ENCODE measurements at places on chromosomes 11 and 22. TPM values are rescaled to one million over a fixed set of nuclear protein-coding genes. Genes with fewer than 3 reads are reported as not detected.

The LDHAL6A gene
- 0.06 TPM for total RNA-seq

The CEP57 gene
- 69.5 TPM for total RNA-seq

The PRR33 gene
- not detected for total RNA-seq

The BATF2 gene
- 0.99 TPM for total RNA-seq

The ZBTB16 gene
- total RNA-seq: 17.9 TPM

The RRM1 gene
- 65.8 TPM for total RNA-seq

The GP1BB gene
- total RNA-seq: 5.3 TPM

- no peak for DNase-seq
These were observed 29.6 kb downstream of the DHCR7 start for GRCh38 chr11:71418643-71419042.

- no peak for DNase-seq
These were observed 73.5 kb downstream of the KCNQ1 start for GRCh38 chr11:2518111-2518982.

DNA sequence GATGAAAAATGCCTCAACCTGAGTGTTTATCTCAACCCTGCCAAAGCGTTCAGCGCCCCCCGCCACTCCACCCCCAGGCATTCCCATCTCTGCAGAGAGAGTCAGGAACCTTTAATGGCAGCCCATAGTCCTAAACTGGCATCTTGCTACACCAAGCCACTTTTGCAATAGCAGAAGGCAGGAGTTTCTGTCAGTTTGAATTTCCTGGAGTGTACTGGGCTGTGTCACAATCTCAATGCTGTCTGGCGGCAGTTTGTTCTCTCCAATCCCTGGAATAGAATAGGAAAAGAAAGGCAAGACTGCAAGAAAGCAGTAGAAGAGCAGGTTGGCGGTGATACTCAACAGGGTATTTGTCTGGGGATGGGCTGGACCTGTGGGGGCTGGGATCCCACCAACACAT lies 32.9 kb upstream of the FLI1 start:
- DNase-seq: no peak

GRCh38 chr22:29623553-29624169 lies 20.2 kb downstream of the NF2 start:
- no peak for DNase-seq

GRCh38 chr11:101743828-101744227 lies 160.0 kb upstream of the TRPC6 start:
- DNase-seq: no peak

GRCh38 chr11:47162426-47162825 lies 14.3 kb downstream of the ARFGAP2 start:
- DNase-seq: no peak

- DNase-seq: no peak
These were observed 648 bp downstream of the DLG2 start for GRCh38 chr11:85626496-85626895.

DNA sequence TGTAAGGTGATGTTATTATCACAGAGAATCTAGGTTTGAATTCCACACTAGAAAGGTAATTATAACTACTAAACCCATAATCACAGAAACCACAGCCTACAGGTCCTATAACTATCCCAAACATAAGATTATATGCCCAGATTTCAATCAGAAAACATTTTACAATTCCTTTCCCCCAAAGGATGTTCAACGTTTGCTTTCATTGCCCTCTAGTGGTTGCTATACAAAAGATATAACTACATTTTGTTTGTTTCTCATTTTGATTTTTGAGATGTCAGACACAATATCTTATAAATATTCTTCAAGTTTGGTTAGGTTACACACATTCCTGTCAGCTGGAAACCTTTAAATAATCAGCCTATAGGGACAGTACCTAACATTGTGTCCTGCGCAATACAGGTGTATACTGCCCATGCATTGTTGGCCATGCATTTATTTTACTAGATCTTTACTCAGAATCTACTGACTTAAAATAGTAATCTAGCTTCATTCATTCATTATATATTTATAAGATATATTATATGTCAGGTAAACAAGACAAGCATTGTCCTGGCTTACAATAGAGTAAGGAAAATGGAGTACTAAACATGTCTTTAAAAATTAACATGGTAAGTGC lies 530.5 kb upstream of the CCDC90B start:
- no peak for DNase-seq

DNA sequence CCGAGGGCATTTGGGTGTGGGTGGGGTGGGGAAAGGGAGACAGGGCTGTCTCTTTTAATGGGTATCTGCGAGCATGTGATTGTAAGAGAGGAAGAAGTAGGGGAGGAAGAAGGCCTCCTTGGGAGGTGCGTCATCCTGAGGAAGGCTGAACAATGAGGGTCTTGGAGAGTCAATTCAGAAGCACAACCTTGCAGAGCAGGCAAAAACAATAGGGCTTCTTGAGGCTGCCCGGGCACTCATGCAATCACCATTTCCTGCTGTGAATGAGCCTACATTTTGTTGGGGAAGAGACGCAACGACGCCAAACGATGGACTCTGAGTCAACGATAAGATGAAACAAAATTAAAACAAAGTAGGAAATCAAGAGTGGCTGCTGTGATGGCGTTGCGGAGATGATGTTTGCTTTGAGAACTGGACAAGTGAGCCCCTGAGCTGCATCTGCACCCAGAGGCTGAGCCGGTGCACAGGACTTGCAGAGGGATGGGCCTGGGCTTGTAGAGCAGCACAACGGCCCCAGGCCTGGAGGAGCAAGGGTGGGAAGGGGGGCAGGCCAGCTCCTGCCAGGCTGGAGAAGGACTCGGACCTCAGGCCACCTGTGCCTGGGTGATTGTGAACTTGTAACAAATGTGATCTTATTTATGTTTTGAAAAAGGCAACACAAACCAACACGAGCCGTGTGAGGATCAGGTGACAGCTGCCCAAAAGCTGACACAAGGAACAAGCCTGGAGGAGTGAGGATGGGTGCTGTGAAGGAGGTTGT lies 92.3 kb upstream of the B3GAT1 start:
- no peak for DNase-seq

DNA sequence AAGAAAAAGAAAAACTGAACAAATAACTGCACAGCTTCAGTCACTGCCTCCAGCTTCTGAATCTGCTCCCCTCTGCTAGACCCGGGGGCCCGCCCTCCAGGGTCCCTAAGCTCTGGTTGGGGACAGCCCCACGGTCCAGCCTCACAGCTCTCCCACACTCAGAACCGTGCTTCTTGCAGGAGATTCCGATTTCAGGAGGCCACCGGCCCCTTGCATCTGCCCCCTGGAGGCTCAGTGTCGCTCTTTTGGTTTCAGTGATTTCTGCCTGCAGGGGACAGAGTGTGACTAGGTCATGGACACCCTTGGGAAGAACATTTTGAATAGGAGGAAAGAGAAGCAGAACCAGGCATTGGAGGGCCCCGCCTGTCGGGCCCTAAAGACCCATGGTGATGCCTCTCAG lies 23.1 kb upstream of the RPS3 start:
- DNase-seq: no peak

GRCh38 chr11:95849087-95849825 lies 59.0 kb downstream of the CEP57 start:
- peak; percentile 22 for DNase-seq

- DNase-seq: no peak
These were observed 98.0 kb downstream of the PIWIL4 start for GRCh38 chr11:94665116-94665659.

DNA sequence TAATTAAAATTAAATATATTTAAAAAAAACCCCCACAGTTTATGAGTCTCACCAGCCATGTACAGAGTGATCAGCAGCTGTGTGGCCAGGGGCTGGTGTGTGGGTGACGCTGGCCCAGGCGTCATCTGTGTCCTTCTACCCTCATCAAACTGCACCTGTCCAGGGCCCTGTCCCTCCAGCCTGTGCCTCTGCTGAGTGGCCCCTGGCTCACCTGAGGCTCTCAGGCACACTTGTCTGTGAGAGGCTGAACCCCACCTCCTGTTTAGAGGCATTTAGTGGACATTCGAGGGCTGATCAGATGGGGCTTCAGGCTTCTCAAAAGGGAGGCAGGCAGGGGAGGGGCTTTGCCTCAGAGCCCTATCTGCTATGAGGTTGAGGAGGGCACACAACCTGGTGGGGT lies 29.9 kb upstream of the SMIM38 start:
- no peak for DNase-seq

DNA sequence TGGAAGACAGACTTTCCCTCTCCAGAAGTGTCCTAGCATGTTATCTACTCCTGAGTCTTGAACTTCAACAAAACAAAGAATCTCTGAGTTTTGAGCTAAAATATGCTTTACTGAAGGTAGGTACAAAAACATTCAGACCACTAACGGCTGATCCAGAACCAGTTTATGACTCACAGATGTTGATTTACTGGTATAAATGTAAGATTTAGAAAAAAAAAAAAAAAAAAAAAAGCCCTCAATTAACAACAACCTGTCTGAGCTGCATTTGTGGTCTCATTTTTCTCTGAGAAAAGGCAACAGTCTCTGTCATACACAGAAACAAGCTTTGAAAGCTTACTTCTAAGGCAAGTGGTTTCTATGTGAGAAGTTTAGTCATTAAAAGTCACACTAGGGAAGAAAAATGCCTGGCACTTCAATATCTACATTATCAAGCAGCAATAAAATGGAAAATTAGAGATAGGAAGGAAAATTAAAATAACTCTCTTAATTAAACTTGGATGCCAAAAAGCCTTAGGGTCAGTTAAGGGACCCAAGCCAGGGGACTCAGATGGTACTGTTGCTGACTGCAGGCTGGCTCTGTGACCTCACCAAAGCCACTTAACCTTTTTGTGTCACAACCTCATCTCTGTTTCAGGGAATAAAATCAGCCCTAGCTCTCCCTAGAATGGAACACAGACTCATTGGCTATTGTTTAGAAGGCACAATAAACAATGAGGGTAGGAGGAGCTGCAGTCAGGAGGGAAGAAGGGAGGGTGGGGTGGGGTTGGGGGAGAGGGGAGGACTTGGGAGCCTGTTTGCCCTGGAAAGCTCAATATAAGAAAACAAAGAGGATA lies 61.7 kb downstream of the ETS1 start:
- no peak for DNase-seq

All from spinal cord (tissue), 10 donors.